ENCODE measurements at places on chromosomes 11 and 22.

GRCh38 chr11:77198440-77198849 lies 70.4 kb downstream of the MYO7A start:
- peak; percentile 14 for DNase-seq

DNA sequence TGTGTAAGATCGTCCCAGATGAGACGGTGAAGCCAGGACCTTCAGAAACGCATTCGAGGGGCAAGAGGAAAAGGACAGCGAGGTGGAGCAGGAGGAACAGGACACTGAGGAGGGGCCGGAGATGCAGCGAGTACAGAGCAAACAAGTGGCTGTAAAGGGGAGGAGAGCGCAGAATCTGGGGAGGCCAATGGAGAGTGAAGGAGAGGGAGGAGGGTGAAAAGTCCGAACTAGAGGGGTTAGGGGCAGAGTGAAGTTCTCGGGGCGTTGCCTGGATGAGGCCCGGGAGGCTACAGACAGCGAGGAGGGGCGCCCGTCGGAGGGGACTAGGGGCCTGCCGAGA lies 8.8 kb upstream of the PPIL2 start:
- DNase-seq: no peak

GRCh38 chr22:48980409-48980808 lies 847.3 kb downstream of the BRD1 start:
- no peak for DNase-seq

DNA sequence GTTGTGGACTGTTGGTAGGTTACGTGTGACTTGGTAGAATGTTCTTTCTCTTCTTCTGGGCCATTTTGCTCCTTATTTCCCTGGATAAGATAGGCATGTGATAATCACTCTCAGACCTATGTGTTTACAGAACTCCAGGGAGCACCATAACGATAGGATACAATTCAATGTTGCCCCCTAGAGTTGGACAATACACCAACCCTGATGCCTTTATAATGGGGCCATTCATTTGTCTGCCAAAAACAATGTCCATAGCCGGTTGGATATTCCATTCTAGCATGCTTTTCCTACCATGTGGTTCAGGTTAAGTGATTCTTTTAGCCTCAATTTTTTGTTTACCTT lies 60.5 kb downstream of the APIP start:
- no peak for DNase-seq

- peak; percentile 39 for DNase-seq
Measured at GRCh38 chr11:10701982-10702381, 8.4 kb upstream of the IRAG1 start.

GRCh38 chr22:28443526-28443876 lies 236.1 kb downstream of the TTC28 start:
- DNase-seq: peak; percentile 83

- no peak for DNase-seq
Measured at GRCh38 chr11:15927864-15928217, 428.5 kb downstream of the SOX6 start.

GRCh38 chr11:95692526-95693260 lies 96.9 kb downstream of the FAM76B start:
- DNase-seq: peak; percentile 68

DNA sequence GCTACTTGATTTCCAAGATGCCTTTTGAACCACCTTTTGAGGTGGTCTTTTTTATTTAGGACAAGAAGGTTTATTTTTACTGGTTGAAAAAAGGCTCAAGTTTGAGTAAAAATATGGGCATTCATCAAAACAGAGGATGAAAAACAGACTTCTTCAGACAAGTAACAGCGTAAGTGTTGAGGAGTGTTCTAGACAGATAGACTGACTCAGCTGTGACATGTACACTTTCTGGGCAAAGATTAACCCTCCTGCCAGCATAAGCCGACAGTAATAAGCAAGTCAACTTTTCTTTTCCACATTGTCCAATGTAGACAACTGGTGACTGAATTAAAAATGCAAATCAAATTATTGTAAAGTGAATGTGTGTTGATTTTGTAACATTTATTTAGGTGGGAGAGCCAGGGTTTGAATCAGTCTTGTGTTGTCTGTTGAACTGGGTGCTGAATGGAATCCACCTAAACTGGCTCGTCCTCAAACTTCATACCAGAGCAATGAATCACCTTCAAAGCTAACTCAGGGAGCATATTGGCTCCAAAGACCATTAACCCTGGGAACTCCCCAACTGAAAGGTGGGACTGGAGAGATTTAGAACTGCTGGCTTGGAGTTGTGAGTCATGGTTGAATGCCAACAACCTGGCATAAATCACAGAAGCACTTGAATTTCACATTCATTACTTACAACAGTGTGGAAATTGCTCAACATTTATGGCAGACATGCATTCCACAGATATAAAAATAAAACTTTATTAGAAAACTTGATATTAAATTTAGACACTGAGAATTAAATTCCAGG lies 377.0 kb downstream of the ETS1 start:
- peak; percentile 99 for DNase-seq

DNA sequence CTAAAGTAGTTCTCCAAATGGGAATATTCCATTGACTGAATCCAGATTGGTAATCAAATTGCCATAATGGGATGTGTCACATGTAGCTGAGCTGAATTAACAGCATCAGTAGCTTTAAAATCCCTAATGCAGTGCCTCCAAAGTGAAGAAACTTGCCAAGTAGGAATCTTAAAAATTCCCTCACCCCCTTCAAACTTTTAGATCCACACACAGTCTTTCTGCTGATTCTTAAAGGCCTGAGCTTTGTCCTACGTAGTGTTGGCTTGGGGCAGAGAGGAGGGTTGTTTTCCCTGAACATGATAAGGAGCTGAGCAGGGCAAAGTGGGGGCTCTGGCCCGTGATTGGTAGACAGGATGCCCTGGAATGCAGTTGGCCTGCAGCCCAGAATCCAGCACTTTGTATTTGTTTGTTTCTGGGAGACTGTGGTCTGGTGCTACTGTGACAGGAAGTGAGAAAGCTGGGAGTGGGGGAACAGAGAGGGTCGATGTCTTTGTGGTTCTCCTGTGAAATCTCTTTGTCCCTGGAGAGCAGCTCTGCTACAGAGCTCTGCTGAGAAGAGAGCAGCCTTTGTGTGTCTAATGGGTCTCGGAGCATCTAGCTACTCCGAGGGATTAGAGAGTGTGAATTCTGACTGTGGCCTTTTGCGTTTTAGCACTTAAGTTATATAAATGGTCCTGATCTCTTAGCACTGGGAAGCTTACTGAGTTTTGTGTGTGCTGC lies 16.9 kb downstream of the CTNND1 start:
- peak; percentile 100 for DNase-seq

DNA sequence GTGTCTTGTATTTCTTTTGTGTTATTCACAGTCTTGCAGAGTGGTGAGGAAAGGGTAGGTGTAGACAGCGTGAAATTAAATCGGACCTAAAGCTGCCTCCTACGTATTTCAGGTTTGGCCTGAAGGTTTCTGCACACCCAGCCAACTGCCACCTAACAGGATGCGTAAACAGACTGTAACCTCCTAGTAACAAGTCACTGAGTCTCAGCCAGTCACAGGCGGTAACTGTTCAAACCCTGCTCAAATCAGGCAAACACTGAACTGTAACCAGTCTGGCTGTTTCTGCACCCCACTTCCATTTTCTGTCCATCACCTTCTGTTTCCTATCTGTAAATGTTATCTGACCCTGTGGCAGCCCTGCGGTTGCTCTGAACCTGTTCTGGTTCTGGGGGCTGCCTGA lies 87.1 kb downstream of the ADAMTS15 start:
- DNase-seq: no peak

GRCh38 chr11:130652671-130653335 lies 204.4 kb downstream of the ADAMTS15 start:
- DNase-seq: peak; percentile 60

DNA sequence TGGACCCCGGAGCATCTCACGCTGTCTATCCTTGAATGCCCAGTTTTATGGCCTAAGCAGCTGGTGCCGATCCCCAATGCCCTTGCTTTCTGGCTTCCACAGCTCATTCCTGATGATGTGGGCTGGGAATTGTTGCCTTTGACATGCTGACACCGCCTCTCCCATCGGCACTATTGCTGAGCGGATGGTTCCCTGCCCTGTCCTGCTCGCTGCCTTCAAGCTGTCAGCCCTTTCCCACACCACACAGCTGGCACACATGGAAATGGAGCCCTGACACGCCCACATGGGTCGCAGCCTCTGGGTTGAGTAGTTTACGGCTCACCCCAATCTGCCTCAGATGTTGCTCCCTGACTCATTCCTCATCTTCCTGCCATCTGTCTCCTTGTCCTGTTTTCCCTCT lies 110.2 kb upstream of the SESN3 start:
- no peak for DNase-seq

- no peak for DNase-seq
Measured at GRCh38 chr11:34552270-34552669, 38.7 kb upstream of the ELF5 start.

DNA sequence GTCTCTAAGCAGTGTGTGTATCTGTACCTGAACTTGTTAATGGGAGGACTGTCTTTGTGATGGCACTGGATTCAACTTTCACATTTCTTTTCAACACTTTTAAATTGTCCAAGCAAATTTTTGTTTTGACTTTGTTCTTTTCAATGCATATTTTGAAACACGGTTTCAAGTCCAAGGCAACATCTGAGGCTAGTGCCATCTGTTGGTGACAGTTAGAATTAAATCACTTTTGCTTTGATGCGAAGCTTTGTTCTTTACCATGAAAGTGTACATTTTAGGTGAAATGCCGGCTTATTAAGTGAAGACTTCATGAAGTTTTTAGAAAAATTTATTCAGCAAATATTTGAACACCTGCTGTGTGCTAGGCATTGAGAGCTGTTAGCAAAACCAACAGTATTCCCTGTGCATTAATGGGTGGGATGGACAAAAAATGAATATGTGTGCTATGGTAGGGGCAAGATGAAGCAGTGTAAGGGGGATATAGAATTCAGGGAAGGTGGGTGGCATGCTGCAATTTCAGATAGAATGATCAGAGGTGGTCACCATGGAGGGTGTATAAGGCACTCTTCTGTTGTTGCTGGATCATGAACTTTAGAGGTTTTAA lies 70.2 kb downstream of the DDX10 start:
- no peak for DNase-seq

DNA sequence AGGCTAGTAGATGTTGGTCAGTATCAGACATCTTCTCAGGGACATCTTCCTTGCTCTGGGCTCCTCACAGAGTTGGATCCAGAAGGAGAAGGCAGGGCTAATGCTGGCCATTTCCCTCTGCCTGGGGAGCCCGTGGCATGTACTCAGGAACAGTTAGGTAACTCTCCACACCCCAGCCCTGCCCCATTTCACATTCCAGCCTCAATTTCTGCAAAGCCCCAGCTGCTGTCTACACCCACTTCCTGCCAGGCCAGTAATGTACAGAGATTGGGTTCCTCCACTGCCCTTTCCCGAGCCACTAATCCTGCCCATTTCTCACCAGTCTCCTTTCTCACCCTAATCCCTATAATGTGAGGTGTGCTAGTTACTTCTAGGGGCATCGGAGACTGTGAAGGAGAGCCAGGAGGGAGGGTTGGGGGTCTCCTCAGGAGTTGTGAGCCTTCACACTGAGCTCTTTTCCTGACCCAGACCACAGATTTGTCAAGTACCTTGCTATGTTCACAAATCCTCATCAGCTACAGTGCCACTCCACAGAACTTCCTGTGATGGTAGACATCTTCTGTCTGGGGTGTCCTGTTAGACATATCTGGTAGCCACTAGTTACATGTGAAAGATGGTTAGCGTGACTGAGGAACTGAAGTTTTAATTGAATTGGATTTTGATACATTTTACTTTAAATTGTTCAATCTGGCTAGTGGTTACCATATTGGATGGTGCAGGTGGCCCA lies 1.3 kb upstream of the SEC14L3 start:
- DNase-seq: no peak

DNA sequence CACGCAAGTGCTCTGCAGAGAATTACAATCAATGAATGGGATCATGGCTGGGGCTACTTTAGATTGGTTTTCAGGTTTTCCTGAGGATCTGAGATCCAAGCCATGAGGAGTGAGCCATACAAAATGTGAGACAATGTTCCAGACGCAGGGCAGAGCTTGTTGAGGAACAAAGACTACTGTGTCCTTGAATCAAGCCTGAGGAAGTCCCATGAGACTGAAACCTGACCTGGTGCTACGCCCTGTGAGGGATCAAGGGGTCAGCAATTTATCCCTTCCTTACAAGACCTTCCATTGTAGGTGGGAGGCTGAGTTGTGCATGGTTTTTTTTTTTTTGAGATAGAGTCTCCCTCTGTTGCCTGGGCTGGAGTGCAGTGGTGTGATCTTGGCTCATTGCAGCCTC lies 2.1 kb downstream of the INCENP start:
- no peak for DNase-seq

GRCh38 chr22:24230911-24231656 lies 13.8 kb downstream of the GGT5 start:
- no peak for DNase-seq

GRCh38 chr11:57378186-57378585 lies 2.8 kb downstream of the PRG3 start:
- DNase-seq: no peak
